ENCODE measurements at places on chromosomes 4 and X.

- no peak for DNase-seq
Observed at GRCh38 chr4:170242471-170242870, 152.7 kb upstream of the AADAT start.

DNA sequence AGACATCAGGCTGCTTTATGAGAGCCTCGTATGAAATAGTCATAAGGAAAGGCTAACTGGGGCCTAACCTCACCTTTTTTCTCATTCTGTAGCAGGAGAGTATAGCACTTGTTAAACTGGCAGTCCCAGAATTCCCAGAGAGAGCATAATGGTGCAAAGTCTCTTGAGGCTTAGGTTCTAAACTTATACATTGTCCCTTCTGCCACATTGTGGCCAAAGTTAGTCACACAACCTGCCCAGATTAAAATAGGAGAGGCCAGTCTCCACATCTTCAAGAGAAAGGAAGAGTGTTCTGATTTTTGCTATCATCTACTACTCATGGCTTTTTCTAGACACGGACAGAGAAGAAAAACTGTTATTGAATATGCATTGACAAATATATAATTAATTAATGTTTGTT lies 1588.9 kb upstream of the PCDH7 start:
- DNase-seq, result no peak

DNA sequence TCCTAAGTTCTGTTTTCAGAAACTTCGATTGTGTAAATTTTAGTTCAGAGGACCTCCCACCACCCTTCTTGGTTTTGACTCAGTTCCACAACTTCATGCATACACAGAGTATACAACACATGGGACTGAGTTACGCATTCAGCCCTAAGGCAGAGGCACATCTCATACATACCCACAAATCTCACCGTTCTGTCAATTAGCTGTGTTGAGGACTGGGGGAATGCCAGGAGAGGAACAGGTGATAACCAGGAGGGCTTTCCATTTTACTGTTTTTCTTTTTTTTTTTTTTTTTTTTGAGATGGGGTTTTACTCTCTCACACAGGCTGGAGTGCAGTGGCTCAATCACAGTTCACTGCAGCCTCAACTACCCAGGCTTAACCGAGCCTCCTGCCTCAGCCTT lies 150.2 kb downstream of the TSPAN5 start:
- DNase-seq, result no peak

- no peak for DNase-seq
Observed at GRCh38 chr4:125140966-125141495, 173.7 kb upstream of the FAT4 start.

DNA sequence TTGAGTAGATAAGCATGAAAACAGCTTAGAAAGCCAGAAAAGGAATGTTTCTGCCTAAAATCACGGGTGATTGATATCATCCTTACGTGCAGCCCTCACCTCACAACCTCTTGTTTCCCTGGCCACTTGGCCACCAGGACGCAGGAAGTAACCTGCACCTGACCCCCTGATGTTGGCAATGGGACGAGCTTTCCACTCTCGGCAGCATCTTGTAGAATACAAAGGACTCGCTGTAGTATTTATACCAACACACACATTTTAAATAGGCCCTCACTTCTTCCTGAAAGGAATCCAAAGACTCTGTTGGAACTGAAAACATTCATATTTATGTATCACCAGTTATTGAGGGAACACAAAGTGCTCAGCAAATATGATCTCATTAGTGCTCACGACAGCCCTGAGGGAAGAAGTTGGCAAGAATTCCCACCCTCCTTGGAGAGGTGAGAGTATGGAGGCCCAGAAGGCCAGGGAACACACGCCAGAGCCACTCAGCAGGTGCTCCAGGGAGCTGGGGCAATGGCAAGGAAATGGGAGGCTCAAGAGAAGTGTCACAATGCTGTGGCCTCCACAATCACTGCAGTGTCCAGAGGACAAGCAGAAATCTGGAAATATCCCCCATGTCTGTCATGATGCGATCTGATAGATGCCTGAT lies 103.3 kb upstream of the KIT start:
- DNase-seq, result no peak

DNA sequence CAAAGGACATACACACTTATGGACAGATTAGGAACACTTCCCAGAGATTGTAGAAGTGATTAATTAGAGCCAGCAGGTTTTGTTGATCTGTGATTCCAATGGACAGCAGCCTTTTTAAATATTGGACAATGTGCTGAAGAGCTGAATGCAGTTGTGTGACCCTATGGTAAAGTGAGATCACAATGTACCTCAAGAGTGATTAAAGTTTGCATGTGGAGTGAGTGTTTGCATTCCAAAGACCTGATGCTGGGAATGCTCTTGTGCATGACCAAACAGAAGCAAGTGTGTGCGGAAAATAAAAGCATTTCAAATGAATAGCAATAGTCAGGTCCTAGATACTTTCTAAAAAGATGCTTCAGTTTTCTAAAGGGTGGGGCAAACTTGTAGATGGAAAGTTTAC lies 154.1 kb downstream of the BANK1 start:
- no peak for DNase-seq

DNA sequence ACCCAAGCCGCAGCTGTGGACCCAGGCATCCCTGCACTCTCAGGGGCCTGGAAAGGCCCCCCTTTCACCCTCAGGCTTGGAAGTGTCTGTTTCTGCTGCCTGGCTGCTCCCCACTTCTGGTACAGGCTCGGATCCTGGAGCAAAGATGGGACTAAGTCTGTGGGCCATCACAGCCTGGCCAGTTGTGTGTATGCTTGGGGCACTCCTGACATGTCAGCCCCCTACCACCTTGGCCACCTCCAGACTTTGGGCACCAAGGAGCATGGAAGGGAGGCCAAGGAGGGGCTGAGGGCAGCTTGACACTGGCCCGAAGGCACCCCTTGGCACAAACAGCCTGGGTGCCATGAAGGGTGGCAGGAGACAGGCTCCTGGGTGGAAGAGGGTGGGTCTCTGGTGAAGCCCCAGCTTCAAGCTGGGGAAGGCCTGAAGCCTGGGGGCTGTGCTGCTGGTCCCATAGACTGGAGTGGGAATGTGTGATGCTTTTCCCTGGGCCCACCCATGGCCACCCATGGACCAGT lies 799.4 kb upstream of the AGA start:
- DNase-seq, result no peak

GRCh38 chrX:107845625-107846024 lies 20.0 kb downstream of the MID2 start:
- DNase-seq, result no peak

DNA sequence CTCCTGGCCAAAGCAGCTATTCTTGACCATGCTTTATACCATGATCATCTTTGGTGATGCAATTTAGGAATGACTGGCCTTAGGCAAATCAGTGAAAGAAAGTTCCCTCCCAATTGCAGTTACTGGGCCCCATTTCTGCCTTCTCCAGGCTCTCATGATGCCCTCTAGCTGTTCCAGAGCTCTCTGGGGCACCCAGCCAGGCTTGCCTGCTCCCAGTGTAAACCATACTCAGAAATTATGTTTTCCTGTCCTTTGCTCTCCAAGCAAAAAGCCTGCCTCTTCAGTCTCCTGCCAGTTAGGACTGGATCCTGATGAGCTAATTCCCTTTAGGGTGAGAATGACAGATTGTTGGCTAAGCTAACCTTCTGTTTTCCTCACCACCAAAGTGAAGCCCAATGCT lies 85.3 kb upstream of the RBPJ start:
- no peak for DNase-seq

GRCh38 chr4:174332741-174333493 lies 49.2 kb downstream of the CEP44 start:
- DNase-seq, result no peak

GRCh38 chr4:11512871-11513270 lies 84.2 kb upstream of the HS3ST1 start:
- DNase-seq, result no peak
